ENCODE measurements at places on chromosomes 7 and 10.

GRCh38 chr10:98486421-98486820 is 39.7 kb upstream of the HPS1 start:
- no peak for DNase-seq

DNA sequence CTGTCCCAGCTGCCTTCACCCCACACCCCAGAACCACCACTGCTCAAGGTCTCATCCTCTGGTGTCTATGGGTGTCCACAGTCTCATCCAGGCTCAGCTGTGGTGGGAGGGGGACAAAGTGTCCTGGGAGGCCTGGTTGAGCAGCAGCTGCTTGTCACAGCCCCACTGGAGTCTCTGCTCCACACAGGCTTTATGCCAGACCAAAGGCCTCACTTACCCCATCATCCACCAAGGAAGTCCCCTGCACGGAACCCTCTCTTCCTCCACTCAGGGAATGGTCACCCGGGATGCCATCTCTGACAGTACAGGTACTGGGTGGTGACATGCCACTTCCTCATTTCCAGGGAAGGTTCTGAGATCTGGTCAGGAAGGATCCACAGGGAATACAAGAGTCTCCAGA is 925.4 kb upstream of the ZNF722 start:
- no peak for DNase-seq

DNA sequence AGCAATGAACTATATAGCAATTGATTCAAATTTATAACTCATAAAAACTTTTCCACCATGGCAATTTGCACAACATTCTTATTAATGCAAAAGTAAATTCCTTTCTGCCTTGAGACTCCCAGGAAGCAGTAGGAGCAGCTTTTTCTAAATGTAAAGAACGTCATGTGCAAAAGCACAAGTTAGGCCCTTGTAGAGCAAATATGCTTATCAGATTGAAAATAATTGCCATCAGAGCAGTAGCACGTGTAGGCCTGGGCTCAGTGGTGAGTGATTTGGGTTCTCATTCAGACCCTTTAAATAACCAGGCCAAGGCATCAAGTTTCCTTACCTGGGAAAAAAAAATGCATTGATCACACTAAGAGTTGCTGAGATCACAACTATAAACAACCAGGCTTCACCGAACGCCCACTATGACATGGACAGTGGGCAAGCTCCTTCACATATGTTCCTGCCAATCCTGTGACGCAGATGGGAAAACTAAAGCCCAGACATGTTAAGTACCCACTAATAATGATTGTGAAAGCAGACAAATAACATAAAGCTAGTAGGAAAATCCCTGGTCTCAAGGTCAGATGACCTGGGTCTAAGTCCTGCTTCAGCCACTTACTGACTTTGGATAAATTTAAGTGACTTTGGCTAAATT is 22.1 kb upstream of the SAR1A start:
- no peak for DNase-seq

- no peak for DNase-seq
These were observed 57.4 kb upstream of the TFEC start for GRCh38 chr7:116087984-116088383.

- no peak for DNase-seq
These were observed 122.9 kb upstream of the BET1 start for GRCh38 chr7:94127026-94127425.

GRCh38 chr7:7491044-7491443 is 44.6 kb downstream of the COL28A1 start:
- DNase-seq: no peak

DNA sequence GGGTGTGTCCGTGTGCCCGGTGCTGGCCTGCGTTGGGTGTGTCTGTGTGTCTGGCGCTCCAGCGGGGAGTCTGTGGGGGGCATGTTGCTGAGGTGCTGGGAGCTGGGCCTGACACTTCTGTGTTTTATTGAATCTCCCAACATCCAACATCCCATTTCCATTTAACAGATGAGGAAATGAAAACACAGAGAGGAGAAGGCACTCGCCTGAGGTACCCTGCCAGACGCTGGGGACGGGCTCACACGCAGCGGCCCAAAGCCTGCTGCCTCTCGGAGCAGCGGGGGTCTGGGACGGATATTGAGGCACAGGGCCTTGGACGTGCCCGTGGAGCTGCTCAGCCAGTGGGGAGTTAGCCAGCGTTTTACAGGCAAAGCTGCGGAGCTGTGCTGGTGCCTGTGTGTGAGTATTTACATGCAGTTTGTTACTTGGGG is 133.9 kb downstream of the DNAJB6 start:
- no peak for DNase-seq

- no peak for DNase-seq
These were observed 944.3 kb downstream of the LRMDA start for GRCh38 chr10:76375761-76376160.

DNA sequence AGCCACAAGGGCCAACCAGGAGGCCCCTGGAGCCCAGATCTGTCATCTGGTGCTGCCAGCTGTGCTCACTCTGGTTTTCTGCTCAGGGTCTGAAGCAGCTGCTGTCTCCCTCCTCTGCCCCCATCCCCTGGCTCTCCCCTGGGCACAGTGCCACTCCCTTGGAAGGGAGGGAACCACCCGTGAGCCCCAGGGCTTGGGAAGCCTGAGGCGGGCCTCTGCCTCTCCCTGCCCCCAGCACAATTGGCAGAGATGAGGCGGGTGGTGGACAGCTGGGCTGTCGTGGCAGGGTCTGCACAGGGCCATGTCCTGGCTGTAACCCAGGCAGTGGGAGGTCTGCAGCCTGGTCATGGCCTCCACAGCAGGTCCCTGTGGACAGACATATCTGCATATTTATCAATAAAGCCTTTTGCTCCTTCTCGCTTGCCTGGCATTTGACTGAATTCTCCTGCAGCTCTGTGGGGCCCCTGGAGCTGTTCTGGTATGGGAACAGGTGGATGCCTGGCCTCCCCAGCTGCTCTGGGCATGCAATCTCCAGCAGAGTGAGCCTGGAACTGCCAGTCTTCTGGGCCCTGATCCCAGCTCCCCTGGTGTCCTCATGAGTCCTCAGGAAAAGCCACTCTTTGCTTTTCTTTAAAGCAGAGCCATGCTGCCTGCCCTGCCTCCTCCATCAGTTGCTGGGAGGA is 1.6 kb upstream of the ANKRD2 start:
- DNase-seq: no peak

GRCh38 chr10:79190740-79191261 is 122.0 kb downstream of the ZMIZ1 start:
- DNase-seq: no peak

DNA sequence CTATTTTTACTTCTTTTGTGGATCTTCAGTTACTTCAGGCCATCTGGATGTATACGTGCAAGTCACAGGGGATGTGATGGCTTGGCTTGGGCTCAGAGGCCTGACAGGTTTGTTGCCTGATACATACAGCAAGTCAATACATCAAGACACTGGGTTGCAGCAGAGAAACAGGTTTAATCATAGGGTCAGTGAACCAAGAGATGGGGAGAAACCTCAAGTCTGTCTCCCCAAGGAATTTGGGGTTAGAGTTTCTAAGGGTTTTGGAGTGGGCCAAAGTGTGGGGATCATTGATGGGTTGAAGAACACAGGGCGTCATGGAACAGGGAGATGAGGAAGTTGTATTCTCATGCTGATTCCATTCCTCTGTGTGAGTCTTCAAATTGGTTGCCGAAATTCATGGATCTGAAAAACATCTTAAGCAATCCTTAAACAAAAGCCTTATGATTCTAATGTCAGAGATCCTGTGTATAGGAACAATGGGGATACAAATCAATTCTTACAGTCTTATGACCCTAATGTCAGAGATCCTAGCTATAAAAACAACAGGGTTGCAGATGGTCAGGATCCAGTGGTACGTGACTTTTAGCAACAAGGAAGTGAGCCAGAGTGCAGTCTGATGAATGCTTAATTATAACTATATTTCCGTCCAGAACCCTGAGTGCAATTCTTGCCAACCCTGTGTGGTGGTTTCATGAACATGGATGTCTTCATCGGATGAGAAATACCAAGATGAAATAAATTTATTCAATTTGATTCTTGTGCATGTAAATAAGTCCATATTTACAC is 18.9 kb downstream of the OTUD1 start:
- no peak for DNase-seq

DNA sequence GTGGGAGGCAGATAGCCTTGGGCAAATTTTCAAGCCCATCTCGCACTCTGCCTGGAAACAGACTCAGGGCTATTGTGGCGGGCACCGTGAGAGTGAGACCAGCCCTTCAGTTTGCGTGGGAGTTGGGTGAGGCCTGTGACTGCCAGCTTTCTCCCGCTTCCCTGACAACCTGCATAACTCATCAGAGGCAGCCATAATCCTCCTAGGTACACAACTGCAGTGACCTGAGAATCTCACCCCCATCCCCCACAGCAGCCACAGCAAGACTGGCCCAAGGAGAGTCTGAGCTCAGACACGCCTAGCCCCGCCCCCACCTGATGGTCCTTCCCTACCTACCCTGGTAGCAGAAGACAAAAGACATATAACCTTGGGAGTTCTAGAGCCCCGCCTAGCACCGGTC is 275.4 kb downstream of the GRID1 start:
- no peak for DNase-seq

GRCh38 chr10:62540389-62540788 is 166.2 kb downstream of the ZNF365 start:
- DNase-seq: no peak

DNA sequence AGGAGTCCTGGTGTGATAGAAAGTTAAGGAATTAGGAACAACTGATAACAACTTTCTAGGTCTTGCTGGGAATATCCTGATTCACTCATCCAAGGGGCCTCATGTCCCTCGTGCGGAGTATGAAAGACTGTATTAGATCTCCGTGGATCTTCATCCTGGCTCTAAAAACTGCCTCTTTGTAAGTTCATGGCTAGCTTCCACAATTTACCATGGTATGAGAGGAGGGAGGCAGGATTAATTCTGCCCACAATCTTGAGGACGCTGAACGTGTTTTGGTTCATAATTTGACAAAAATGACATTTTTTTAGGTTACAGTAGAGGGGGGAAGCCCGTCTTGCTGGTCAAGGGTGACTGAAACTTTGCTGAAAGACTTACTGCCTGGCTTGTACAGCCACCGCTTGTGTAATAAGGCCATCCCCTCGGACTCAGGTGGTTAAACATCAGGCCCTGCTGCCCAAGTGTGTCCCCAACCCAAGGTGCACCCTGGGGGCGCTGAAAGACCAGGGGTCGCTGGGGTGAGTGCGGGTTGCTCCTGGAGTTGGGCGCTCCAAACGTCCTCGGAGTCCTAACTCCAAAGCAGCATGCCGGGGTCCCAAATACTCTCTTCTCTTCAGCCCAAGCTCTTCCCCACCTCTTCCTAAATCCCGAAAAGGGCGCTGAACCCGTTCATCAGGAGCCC is 733 bp downstream of the HIBADH start:
- DNase-seq: peak; percentile 8

- DNase-seq: no peak
These were observed 41.1 kb downstream of the PUS7 start for GRCh38 chr7:105480931-105481330.

- DNase-seq: no peak
These were observed 1.3 kb upstream of the ITPRIP start for GRCh38 chr10:104339469-104340110.

DNA sequence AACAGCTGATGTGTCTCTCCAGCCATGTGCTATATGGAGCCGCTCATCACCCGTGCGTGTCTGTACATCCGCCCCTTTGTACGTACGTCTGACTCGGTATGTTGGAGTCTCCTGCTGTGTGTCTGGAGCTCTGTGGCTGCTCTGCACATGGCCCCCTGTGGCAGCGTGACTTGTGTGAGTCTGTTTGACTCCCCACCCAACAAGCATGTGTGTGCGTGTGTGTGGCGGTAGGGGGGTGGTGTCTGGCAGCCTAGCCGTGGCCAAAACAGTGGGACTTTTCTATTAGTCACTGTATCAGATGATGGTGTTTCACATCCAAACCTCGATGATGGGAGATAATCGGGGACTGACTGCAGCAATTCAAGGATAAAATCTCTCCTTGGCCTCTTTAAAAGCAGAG is 94.1 kb downstream of the COL13A1 start:
- DNase-seq: no peak

- DNase-seq: no peak
These were observed 148.8 kb downstream of the CHRM2 start for GRCh38 chr7:137017221-137017620.

DNA sequence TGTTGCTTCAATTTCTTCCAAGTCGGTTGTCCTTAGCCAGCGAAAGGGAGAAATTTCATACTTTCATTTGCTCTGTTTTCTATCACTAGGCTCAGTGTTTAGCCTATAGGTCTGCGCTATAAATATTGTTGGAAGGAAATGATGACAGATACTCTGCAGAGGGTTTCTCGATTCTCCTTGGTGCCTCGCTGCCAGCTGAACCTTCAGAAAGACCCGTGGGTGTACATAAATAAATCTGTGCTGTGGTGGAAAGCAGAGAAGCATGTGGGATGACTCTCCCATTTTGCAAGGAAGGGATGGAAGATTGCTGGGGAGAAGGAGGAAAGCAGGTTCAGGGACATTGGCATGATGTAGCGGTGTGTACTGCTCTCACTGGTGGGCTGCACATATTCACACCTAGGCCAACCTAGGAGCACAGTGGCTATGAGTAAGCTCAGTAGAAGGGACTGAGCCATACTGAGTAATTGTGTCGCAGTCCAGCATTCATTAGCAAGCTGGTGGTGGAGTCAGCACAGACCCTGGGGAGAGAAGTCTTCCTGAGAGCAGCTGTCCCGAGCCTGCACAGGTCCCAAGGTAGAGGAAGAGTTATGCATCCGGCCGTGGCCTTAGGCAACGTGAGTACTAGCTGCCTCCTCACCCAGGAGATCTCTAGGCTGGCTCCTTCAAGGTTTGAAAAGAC is 50.5 kb downstream of the PNLIPRP3 start:
- DNase-seq: no peak

DNA sequence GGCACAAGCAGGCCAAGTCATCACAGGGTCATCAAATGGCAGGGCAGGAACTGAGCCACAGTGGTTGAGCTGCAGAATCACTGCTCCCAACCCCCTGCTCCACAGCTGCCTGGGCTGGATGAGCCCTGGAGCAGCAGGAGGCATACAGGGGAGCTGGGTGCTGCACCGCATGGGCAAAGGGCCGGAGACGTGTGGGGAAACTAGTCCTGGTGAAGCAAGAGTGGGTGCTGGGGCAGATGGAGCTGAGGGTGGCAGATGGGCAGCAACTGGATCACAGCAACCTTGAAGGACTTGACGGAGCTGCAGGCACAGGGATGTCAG is 16.0 kb upstream of the VOPP1 start:
- no peak for DNase-seq

DNA sequence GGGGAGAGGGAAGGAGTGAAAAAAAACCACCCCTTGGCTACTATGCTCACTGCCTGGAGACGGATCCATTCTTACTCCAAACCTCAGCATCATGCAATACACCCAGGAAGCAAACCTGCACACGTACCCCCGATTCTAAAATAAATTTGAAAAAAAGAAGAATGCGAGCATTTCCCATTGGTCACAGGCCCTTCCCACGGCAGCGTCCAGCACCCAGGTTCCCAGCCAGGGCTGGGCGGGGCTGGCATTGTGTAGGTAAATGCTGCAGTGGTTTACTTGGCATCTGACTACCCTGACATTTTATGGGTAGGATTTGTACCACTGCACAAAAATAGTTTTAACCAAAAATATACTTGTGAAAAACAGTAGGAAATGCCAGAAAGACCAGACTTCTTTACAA is 418.9 kb downstream of the DNAJB6 start:
- no peak for DNase-seq

Data from stimulated activated CD8-positive, alpha-beta memory T cell treated with anti-CD3 and anti-CD28 coated beads, Interleukin-2, amount 100 ng/mL, for 1 hour (primary cell).